Cardiac fibroblast (primary cell): ENCODE measurements at places on chromosomes 12 and 14.

DNA sequence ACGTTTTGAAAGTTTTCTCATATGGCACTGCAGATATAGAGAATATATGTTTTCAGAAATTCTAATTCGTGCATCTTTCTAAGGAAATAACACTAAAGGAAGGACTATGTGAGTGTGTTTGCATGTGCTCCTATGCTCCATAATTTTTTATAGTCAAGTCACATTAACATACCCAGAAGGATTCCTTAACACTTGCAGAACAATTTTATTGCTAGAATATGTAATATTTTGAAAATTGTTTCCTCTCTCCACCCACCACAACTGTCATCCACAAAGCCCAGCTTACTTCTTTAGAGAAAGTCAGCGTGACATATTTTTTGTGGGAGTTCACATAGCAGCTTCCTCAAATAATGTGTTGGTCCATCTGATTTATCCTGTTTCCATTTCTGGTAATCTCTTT lies 604.6 kb upstream of the MGAT4C start:
- DNase-seq, result no peak

DNA sequence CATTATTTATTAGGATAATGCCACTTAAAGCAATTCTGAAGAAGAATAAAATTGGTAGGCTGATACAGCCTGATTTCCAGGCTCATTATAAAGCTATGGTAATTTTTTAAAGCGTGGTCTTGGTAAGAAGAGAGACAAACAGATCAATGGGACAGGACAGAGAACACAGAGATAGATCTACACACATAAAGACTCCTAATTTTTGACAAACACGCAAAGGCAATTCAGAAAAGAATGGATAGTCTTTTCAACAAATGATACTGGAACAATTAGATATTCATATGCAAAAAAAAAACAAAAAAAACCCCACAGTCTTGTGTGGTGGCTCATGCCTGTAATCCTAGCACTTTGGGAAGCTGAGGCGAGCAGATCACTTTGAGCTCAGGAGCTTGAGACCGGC lies 25.9 kb upstream of the MEG3 start:
- DNase-seq, result no peak

GRCh38 chr12:851343-851742 lies 98.2 kb downstream of the RAD52 start:
- peak; percentile 59 for DNase-seq

DNA sequence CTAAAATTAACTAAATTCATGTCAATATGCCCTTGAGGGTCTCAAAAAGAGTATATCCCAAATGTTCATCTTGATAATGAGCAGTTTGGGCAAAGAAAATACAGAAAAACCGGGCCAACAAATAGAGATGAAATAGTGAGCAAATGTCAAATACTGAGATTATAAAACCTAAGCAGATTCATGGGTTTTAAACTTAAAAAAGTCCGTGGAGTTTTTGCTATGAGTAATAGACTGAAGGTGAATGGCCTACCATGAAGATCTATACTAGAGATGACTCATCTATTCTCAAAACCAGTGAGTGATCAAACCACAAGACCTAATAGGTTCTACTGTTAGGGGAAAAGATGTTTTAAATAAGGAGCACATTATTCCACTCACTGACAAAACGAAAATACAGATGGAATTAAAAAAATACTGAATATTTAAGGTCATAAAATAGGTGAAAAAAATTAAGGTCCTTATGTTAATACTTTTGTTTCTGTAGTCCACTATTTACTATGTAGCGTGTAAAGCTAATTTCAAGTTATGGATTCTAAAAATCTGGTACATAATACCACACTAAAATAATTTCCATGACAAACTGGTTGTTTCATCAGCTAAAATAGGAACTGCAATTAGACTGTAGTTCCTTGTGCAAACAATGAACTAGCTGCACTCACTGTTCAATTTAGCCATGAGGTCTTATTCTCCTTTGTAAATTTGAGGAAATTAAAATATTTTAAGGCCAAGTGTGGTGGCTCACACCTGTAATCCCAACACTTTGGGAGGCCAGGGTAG lies 5.0 kb downstream of the HNRNPC start:
- DNase-seq, result peak; percentile 41

DNA sequence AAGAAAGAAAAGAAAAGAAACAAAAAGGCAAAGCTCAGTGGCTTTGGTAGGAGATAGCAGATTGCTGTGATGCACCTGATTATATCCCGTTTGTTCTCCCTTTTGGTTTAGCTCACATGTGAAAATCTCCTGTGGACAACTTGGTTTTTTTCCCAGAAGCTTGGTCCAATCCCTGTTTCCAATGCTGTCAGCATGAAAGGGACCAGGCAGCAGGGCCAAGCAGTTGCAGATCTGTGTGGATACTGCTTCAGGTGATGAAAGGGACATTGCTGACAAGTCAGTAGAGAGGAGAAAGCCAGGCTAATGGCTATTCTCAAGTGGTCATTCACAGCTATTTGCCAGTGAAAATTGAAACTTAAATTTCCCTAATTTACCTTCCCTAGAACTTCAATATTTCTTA lies 18.8 kb upstream of the SLCO1A2 start:
- DNase-seq, result no peak

DNA sequence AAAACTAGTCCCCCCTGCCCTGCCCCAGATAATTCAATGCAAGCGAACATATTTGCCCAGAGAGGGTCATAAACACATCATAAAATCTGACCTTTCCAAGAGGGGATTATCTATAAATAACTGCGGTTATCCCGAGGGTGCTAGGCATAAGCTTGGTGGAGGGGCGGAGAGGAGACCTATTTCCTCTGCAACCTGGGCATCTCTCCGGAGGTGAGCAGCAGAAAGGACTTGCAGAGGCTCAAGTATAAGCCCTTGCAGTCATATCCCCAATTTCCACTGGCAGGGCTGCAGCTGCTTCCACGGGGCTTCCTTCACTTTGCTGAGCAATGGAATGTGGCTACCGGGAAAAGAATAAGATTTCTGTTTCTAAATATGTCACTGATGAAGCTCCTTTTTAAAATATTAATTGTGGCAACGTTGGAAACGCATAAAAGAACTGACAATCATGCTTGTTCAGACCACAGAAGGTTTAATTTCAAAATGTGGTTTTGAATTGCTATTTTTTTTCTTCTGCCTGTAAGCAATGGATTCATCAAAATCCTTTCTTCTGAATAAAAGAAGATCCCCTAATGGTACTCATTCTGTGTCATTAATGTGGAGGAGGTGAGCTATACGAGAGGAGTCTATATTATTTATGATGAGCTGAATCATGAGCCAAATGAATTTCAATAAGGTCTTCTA lies 268.9 kb upstream of the ATP2B1 start:
- no peak for DNase-seq

DNA sequence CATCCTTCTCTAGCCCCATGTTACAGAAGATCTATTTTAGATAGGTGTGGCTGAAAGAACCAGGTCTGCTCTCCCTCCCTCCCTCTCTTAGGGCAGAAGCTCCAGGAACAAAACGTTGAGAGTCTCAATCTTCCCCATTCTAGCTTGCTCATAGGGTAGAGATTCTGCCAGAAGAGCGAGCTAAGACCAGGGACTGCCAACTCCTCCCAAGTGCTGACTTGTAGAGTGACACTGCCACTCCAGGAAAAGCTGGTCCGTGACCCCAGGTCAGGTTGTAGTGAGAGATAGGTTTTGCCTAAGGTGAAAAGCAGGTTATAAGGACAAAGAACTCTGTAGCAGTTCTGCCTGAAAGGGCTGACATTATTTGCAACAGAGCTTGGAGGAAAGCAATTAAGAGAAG lies 73.4 kb downstream of the INSM2 start:
- no peak for DNase-seq

DNA sequence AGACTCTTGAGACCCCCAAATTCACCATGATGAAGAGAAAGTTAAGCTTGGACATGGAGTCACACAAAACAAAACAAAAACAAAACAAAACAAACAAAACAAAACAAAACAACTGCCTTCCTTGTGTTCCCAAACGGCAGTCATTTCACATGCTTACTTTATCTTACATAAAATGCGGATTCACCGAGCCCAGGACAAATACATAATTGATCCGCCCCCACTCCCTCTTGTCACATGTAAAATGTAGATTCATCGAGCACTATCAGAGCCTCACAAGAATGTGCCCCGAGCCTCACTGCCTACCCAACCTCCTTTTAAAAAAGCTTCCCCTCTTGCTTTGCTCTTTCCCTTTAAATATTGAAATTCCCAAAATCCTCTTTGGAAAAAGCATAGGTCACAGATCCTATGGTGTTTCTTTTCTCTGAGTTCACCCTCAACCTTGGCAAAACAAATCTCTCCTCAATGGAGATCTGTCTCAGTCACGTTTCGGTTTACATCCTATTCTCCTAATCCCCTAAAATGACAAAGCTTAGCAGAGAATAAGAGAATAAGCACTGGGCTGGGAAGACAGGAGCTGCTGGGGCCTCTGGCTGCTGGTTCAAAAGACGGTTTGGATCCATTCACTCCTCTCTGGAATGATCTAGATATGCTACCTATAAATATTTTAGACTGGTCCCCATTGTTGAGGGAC lies 83.7 kb downstream of the NINJ2 start:
- DNase-seq, result no peak

DNA sequence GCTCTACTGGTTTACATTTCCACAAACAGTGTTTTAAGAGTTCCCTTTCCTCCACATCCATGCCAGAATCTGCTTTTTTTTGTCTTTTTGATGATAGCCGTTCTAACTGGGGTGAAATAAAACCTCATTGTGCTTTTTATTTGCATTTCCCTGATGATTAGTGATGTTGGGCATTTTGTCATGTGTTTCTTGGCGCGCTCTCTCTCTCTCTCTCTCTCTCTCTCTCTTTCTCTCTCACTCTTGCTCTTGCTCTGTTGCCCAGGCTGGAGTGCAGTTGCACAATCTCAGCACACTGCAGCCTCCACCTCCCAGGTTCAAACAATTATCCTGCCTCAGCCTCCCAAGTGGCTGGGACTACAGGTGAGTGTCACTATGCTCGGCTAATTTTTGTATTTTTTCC lies 9.6 kb upstream of the MIS18BP1 start:
- no peak for DNase-seq
